ENCODE measurements at places on chromosomes 11 and 22.

GRCh38 chr11:60363542-60364470, 14.5 kb upstream of the MS4A7 start:
- DNase-seq = peak; percentile 56

DNA sequence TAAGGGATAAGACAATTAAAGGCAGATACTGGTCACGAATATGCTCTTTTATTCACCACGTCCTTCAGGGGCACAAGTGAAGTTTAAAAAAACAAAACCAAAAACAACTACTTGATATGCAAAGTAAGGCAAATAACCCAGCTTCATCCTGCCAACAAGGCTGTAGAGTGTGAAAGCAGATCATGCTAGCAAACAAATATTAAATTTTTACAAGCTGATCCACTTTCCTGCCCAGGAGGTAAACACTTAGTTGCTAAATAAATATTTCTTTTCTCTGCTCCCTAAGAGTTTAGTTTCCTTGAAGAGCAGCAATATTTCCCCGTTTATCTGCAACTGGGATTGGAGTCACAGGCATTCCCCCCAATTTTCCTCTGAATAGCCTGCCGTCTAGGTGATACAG, 300.2 kb downstream of the LARGE1 start:
- no peak for DNase-seq

- no peak for DNase-seq
Observed at GRCh38 chr11:64501500-64502427, 89.3 kb upstream of the SLC22A12 start.

DNA sequence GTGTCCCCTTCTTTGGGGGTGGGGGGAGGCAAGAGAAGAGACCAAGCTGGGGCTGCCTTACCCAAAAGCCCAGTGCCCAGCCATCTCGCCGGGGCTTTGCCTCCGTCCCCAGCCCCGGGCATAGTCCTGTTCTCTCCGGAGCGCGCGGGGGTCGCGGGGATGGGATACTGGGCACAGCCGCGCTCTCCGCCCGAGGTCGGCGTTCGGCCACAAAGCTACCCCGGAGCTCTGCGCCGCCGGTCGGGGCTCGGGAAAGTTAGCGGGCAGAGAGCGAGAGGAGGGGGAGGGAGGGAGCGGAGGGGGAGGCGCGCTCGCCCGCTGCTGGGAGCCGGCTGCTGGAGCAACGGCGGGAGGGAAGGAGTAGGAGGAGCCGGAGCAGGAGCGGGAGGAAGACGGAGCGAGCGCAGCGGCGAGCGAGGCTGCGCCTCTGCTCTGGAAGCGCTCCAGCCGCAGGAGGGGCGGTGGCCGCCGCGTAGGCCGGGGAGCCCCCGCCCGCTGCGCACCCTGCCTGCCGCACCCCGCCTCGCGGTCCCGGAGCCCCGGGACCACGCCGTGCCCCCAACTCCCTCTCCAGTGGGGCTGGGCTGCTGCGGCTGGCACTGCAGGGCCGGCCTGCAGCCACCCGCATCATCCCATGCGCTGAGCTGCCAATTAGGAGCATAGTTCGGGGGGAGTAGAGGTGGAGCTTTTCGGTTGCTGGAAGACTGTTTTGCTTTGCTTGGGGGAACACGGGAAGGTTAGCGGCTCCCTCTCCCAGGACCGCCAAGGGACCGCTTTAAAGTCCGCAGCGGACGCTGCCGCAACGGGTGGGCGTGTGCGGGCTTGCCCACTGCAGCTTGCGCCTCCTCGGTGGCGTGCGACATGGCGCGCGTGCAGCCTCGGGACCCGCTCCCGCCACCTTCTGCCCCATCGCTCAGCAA, at the start of gene SCN4B:
Gene SCN4B (minus strand): TSS at position 272 of the 920 bp plus-strand sequence. CDS start 150 bp downstream, at position 122.
- peak; percentile 89 for DNase-seq

DNA sequence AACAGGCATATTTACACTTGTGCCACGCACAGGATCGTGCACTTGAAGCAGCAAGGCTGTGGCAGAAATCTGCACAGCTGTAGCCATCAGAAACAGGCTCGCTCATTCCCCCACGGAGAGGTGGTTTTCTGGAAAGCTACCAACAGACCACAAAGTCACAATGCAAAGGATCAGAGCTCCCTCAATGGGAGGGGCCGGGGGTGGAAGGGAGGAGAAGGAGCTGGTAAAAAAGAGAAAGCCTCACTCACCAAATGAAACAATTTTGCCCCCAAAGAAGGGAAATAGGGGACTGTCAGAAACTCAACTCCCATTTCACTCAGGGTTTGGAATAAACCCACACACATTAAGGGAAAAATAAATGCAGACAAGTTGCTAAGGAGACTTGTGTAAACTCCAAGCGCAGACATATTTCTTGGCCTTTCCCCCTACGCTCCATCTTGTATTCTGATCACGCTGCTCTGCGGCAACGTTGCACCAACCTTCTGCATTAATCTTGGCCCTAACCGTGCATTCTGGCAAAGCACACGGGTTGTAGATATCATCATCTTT, 43.2 kb upstream of the BLID start:
- no peak for DNase-seq

- no peak for DNase-seq
Observed at GRCh38 chr11:131412061-131412460, 41.6 kb downstream of the NTM start.

- DNase-seq = no peak
Observed at GRCh38 chr11:10752061-10752460, 1.0 kb downstream of the CTR9 start.

DNA sequence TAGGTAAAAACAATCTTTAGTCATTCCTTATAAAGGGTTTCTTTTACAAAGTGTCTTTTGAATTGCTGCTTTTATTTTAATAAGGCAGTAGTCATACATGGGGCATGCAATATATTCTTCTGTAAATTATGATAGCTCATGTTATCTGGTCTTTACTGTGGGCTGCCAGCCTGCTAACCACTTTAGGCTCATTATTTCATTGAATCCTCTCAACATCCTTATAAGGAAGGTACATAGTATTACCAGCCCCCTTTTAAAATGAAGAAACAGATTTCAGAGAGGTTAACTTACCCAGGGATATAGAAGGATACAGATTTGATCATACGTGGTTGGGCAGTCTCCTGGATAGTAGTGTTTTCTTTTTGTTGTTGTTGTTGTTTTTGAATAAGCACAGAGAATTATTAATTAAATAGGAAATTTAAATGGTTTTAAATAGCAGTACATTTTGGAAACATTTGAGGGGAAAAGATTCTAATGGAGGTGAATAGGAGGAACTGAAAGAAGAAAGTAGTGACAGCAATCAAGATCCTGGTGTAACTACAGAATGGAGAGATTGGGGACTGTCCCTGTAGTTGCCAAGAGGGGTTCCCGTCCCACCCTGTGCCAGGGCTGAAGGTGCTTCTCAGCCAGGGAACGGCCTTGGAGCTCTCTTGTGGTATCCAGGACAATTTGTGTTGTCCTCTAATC, 21.0 kb downstream of the SPECC1L start:
- no peak for DNase-seq

DNA sequence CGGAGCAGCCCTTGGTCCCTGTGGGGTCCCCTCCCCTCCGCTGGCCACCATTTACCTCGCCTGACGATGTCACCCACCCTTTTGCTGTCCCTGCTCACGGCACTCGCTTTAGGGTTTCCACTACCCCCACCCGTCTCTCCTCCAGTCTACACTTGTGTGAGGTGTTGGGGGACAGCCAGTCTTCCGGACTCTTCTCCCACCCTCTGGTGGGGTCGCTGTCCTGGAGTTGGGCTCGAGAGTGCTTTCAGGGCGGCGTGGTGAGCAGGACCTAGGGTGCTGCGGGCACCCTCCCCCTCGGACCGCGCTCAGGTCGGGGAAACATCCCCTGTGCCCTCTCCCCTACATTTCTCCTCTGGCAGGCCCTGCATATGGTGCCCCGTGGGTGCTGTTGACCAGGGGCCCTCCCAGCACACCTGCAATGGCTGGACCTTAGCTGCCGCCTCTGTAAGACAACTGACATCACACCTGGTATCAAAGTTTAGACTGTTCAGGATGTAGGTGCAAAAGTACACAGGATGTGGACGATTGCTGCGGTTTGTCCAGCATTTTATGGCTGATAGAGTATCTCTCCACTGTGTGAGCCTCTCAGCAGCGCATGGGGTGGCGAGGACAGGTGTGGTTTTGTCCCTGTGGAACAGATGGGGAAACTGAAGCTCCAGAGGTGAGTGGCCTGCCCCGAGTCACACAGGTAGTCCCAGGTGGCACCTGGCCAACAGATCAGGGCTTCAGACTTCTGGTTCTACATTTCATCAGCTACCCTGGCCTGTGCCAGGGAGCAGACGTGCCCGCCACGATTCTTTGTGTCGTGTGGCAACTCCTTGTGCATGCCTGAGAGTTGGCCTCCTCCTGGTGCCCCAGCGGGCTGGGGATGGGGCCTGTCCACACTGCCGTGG, 1.2 kb downstream of the GRK2 start:
- DNase-seq = no peak

GRCh38 chr22:40345271-40345670, 1.0 kb upstream of the ADSL start:
- DNase-seq = no peak

GRCh38 chr11:72091292-72091691, 10.6 kb downstream of the LRRC51 start:
- DNase-seq = peak; percentile 73

- peak; percentile 26 for DNase-seq
Observed at GRCh38 chr11:64303109-64304031, 2.0 kb upstream of the ESRRA start.

DNA sequence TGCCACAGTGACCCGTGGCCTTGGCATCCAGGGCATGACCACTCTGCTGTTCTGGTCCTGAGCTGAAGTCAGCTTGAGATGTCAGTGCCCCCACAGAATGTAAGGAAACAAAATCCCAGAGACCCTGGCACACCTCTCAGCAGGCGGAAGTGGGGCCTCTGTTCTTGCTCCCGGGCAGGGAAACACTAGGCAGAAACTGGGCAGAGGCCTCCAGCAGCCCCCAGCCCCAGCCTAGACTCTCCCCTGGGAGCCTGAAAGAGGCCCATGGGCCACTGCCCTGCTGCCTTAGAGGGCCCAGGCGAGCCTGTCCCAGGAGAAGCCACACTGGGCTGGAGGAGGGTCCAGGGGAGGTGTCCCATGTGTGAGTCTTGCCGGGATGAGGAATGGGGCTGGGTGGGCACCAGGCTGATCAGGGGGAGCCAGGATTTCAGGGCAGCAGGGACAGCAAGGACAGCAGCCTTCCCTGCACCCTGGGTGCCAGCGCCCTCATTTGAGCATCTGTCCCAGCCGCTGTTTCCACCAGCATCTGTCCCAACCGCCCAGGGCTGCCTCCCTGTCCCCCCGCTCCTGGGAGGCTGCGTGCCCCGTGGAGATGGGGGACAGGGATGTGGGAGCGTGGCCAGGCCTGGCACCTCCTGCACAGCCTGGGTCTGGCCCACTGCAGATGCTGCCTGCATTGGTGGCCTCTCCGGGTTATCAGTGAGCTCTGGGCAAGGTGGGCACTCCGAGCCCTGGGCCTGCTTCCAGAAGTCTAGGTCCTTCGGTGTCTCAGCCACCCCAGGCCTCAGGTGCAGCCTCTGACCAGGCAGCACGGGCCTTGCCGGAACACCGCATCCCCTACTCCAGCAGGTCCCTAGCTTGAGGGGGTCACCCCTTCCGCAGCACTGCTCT, 1072.4 kb downstream of the BRD1 start:
- DNase-seq = no peak

GRCh38 chr11:15141381-15141780, 26.7 kb downstream of the INSC start:
- no peak for DNase-seq

- DNase-seq = no peak
Observed at GRCh38 chr11:71156301-71156700, 96.1 kb downstream of the SHANK2 start.

DNA sequence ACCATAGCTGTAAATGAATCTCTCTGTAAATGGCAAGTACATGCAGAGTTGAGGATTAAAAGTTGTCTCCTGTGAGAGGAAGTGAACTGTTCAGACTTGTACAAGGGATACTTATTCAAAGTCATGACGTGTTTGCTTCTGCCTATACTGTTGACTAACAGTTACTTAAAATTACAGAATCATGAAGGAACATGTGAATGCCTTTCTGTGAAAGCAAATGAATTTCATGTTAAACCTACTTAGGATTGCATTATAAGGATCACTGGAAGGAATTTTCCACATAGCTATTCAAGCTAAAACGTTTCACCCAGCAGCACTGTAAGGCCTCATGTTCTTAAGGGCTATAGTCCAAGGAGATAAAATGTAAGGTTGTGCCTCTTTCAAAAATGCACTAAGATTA, 93.4 kb upstream of the BIRC3 start:
- peak; percentile 17 for DNase-seq

DNA sequence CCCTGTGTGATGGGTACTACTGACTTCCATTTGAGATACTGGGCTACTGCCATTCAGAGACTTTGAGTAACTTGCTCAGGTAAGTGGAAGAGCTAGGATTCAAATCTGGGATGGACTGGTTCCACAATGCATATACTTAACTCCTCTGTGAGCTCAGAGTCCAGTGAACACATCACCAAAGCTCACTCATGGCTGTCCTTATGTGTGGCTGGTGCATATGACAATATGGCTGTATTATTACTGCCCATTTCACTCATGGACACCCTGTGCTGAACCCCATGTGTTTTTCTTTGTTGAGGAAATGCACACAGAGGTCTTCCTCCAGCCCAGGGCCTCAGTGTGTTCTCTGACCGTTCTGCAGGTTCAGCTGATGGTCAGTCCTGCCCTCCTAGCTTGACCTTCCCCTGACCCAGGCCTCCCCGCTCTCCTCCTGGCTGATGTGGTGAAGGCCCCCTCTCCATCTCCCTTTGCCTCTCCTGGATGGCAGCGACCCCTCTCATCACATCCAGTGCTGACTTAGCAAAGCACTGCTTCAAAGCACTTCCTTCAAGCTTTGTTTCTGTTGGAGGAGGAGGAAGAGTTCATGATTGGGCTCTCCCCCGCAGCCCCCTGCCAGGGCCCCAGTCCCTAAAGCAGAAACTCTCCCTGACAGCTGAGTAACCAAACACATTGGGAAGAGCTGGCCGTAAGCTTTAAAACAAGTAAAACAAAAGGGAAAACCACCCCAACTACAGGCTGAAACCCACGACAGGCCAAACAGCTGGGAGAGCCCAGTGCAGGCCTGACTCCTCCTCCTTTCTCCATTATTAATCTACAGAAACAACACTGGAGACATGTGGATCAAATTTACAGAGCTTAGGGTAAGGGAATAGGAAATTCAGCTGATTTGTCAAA, 101.2 kb downstream of the NAT10 start:
- no peak for DNase-seq

- DNase-seq = no peak
Observed at GRCh38 chr11:117923275-117923674, 5.9 kb downstream of the TMPRSS13 start.

DNA sequence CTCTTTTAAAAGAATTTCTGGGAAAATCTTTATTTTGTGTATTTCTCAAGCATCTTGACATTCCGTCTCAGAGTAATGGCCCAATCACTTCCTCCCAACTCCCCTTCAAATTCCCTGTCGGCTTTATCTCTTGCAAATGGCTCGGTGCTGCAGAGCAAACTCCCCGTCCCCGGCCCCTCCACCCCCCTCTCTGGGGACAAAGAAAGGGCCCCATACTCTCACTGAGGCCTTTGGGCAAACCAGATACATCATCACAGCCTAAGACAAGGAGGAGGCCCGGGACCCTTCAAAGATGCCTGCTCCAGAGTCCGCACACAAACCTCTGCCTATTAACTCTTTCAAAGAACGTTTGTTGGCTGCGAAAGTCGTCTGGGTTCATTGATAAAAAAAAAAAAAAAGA, 3.9 kb upstream of the SMIM38 start:
- DNase-seq = peak; percentile 16

Measured in left lung (tissue), 14 donors.